ENCODE measurements at places on chromosomes 2 and 18. TPM values are rescaled to one million over a fixed set of nuclear protein-coding genes. Genes with fewer than 3 reads are reported as not detected.
A peak's percentile ranks its signal among the peaks of the same experiment; 100 is the strongest.

Gene RBM45
- total RNA-seq: 10.4 TPM

- no peak for DNase-seq
These were observed 621 bp upstream of the KCNS3 start for GRCh38 chr2:17877811-17878280.

Gene NGEF
- 3.2 TPM for total RNA-seq

Gene POTEC
- total RNA-seq: 0.07 TPM

GRCh38 chr2:233108611-233109490 lies 48.7 kb downstream of the INPP5D start:
- no peak for DNase-seq

GRCh38 chr2:111678651-111679050 lies 205.3 kb downstream of the ANAPC1 start:
- no peak for DNase-seq

DNA sequence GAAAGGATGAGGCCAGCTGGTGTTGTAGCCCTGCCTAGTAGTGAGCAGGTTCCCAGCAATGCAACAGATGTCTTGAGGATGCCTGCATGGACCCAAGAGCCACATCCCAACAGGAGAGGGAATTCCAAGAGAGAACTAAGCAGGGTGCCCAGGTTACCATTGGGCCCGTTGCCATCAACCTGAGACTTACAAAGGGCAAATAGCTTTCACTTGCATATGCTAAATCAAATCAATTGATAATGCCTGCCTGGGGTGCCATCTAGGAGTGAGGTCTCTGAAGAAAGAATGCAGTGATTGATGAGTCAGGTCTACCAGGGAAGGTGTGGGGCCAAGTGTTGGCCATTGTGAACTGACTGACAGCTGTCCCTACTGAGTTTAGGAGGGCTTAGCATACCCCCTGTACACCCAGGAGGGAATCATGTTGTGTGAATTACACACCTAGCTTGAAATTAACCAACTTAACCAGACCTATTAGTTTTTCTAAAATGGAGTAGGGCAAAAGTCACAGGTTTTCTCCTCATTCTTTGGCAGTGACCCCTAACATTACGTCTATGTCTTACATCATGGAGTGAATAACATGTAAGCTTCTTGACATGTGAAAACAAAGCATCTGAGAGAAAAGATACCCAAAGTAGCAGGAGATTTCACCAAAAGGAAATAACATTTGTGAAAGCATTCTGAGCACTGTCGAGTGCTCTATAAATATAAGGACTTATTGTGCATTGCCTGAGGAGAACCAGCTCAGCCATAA lies 32.3 kb downstream of the FHOD3 start:
- DNase-seq: peak; percentile 46

DNA sequence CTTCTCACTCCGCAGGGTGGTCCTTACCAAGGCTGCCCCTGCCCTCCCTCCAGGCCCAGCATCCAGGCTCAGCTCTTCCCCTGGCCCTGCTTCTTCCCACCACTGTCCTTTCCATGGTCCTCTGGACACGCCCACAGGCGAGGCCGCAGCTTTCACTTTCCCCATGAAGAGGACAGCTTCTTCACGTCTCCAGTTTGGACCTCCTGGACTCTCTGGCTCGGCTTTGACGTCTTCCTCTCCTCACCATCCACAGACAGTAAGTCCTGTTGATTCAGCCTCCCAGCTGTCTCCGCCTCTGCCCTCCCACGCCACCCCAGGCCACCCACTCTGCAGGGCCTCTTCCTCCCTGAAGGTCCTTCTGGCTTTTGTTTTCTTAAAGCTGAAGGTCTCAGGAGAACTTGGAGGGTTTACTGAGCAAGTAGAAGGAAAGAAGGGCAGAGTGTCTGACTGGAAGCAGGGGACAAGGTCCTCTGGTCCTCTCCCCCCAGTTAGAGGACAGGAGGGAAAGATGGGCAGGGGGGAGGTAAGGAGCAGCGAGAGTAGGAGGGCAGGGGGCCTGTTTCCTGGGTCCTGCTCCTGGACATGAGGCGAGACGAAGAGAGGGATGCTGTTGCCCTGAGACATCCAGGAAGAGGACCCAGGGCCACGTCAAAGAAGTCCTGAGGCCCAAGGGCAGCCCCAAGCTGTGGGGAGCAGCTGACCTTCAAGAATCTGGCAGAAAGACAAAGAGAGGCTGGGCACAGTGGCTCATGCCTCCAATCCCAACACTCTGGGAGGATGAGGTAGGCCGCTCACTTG lies 24.7 kb upstream of the NMUR1 start:
- no peak for DNase-seq

- no peak for DNase-seq
These were observed 5.0 kb downstream of the SOWAHC start for GRCh38 chr2:109619032-109619615.

Data from H1 (cell line).